AG09309 (cell line): ENCODE measurements at places on chromosomes 3 and 15.

DNA sequence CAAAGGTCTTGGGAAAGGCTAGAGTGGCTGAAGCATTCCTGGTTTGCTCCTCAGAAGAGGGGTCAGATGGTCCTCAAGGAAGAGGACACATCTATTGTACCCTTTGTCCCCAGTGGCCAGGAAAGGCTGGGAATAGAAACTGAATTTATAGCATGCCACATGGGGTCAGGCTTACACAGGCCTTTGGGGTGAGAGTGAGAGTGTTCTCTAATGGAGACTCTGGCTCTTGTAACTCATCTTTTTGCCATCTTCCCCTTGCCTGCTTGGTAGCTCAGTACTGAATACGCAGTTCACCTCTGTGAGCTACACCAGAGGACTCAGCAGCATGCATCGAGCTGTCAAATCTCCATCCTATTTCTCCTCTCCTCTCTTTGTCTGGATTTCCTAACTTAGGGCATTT, 87.5 kb downstream of the ATP2B2 start:
- no peak for DNase-seq

DNA sequence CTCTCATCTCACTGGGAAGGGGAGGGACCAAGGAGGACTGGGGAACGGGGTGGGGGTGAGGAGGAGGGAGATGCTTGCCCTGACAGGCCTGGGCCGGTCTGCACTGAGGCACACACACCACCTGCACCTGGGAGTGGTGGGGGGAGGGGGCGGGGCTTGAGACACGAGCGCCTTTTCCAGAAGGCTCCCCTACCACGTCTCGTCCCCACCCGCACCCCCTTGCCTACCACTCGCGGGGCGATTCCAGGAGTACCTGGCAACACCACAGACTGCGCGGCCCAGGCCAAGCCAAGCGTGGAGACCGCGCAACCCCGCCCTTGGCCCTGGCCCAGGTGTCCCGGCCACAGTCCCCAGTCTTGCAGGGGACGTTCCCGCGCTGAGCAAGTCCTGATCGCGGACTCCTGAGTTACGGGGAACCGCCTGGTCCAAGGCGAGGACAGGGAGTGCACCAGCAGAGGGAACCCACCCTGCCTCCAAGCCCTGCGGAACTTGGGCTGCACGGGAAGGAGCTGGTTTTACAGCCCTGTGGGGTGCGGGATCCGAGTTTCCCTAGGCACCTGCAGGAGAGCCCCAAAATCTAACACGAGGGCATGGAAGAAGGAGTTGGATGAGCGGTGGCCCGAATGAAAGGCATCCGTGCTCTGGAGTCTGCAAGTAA, 68.1 kb upstream of the SH3GL3 start:
- no peak for DNase-seq

GRCh38 chr3:157257101-157257500, 97.2 kb upstream of the CCNL1 start:
- DNase-seq: no peak

DNA sequence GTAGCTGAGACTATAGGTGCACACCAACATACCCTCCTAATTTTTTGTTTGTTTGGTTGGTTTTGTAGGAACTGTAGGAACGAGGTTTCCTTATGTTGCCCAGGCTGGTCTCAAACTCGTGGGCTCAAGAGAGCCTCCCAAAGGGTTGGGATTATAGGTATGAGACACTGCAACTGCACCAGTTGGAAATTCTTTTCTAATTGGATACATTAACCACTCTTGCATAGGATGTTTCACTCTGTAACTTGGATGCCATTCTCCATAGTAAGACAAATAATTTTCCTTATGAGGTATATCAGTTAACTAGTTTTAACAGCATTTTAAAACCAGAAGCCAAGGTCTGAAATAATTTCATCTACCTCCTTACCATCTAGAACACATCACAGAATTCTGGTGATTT, 6.7 kb upstream of the ALCAM start:
- DNase-seq: no peak

DNA sequence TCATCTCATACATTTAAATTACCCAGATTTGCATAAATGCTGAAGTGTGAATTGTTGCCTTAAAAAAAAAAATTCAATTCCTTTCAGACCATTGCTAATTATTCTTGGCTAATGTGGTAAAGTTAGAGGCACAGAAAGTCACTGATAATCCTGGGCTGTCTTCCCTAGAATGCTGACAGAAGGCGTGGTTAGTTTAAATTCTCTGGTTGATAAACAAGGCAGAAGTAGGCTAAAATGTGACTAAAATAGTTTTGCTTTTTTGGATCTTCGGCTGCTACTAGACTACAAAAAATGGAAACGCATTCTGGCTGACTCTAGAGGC, 193.7 kb downstream of the OTOL1 start:
- no peak for DNase-seq

DNA sequence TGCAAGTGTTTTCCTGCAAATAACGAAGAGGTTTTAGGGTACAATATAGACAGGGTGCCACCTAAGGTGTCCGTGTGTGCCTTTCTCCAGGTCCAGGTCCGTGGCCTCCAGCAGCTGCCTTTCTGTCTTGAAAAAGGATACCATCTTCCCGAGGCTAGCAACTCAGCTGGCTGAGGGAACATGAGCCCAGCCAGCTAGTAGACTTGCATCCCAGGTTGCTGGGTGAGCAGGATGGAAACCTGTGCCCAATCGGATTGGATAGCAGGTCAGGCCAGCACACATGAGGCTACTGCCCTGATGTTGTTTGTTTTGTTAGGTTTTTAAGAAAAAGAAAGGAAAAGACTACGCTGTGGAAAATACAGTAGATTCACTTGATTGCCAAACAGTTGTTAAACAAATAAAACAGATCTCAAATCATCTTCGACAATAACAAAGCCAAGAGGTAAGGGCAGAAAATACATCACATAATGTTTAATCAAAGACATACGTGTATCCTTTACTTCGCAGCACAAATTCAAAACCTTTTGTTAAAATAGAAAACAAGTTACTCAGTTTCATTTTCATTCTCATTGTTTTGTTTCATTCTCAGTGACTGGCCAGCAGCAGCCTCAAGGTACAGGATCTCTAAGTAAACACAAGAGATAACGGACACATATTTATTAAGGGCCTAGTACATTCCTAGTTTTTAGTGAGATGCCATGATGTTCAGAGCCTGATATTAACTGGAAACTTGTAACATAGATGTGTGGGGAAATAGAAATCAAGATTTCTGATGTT, 661.2 kb upstream of the NR2F2 start:
- no peak for DNase-seq

DNA sequence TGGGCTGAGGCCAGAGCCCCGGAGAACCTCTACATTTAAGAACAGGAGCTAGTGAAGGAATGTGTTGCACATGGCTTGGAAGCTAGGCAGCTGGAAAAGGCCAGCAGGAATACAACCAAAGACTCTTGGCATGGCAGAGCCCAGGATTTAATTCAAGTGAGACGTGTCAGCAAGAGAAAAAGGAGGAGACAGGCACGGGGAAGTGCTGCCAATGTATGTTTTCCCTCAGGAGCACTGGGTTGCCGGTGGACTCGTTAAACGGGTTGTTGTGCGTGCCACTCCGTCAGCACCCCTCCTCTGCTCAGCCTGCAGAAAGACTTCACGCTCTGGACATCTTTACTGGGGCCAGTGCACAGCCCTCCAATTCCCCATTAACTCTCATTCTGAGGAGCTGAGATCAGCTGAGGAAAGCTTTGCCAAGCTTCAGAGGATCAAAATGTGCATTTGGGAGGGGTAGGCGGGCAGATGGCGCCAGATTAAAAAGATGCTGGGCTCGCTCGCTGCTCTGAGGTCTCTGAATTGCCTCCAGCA, 103.7 kb downstream of the PDZRN3 start:
- DNase-seq: no peak

DNA sequence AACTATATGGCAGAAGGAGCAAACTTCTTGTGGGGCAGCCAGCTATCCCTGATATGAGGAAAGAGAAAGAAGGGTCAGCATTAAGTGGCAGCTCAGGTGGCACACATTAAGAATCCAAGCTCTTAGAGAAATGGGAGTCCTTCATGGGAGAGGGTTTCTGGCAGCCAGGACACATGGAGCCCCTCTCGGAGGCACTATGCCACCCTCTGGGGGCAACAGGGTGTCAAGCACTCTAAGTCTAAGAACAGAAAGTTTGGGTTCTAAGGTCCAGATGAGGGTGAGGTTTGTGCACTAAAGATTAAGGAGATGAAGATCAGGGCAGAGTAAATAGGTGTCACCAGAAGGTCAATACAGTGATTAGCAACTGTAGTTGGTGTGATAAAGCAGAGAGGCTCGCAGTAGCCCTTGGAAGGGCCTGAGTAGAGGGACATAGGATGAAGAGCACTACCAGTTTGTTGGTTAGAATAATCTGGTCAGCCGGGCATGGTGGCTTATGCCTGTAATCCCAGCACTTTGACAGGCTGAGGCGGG, 89.3 kb downstream of the ST6GAL1 start:
- no peak for DNase-seq

DNA sequence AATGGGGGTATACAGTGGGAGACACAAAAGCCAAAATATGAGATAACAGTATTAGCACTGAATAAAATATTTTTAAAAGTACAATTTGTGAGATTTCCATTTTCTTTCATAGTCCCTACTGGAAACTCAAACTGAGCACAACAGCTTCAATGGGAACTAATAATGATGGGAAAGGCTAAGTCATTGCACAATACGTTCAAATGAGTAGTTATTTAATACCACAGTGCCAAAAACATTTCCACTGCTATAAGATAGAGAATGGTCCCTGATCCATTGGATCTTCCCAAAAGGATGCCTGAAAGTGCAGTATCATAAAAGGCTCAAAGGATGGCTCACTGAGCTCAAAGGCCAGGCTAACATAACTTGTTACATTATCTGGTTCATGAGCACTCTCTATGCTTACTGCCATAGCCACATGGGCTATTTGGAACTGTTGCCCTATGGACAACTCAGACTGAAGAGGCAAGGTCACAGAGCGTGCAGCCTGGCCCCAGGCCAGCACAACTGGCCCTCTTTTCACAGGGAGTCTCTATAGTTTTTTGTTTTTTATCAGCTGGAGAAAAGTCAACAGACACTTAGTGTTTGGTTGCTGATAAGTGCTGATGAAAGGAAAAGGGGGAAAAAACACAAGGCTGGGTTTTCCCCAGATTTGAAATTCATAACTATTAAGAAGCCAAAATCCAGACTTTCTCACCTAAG, 54.1 kb upstream of the PPIB start:
- no peak for DNase-seq
